ENCODE measurements at places on chromosomes 3 and 15. TPM values are rescaled to one million over a fixed set of nuclear protein-coding genes. Genes with fewer than 3 reads are reported as not detected.

DNA sequence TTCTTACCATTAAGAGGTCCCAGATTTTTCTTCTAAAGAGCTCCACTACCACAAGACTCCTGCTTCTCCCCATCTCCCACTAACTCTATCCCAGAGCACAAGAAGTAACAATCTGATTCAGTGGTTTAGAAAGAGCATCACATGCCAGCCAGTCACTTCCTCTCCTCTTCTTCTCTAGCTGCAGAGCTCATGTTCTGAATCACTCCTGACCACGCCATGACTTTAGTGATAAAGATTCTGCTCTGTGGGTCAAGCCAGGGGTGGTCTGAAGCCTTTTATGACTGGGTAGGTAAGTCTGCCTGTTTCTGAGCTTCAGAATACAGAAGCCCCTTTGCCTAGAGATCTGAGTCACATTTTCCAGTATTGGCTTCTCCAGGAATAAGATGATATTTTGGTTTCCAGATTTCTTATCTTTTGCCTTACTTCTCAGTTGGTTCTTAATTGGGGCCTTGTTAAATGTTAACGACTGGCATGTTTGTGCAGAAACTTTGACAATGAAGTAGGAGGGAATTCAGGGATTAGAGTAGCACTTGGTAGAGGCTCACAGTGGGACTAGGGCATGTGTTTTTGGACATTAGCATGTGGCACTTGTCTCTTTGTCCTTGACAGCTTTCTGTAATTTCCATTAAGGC is 27.6 kb upstream of the ADAMTSL3 start:
- DNase-seq = no peak

DNA sequence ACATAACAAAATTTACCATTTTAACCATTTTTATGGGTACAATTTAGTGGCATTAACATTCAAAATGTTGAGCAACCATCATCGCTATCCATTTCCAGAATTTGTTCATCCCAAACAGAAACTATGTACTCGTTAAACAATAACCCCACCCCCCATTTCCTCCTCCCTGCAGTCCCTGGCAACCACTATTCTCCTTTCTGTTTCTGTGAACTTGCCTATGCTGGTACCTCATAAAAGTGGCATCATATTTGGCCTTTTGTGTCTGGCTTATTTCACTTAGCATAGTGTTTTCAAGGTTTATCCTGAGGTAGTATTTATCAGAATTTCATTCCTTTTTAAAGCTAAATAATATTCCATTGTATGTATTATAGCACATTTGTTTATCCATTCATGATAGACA is 32.4 kb downstream of the C3orf80 start:
- no peak for DNase-seq

GRCh38 chr15:29618586-29618985 is 203.7 kb downstream of the TJP1 start:
- DNase-seq = no peak

DNA sequence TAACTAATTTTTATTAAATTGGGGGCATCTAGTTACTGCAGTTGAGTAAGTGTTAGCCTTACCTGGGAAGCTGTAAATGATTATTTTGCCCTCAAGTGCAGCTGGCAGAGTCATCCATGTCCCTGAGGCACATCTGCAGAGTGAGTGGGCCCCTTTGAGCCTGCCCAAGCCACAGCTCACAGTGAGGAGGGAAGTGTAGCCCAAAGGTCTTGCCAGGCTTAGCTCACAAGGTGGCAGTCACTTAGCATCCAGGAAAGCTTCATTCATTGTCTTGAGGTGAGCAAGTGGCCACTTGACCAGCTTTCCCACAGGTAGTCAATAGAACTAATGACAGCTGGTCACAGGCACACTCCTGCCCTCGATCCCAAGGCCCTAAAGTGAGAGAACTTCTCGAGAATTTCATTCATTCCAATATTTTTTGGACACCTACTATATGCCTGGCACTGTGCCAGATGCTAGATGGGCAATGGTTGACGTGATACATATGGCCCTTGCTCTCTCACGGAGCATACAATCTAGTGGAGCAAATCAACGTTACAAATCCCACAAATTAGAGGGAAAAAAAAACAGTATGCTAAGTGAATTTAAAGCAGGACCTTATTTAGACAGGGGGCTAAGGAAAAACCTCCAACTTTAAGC is 163.3 kb upstream of the IL12A start:
- no peak for DNase-seq

RHCG gene
- 0.66 TPM for total RNA-seq

KBTBD13 gene
- not detected for total RNA-seq

POPDC2 gene
- 6.9 TPM for total RNA-seq

CHRM5 gene
- total RNA-seq = not detected

TIGIT gene
- 0.48 TPM for total RNA-seq

GOLGA8O gene
- total RNA-seq = not detected
